ENCODE measurements at places on chromosomes 11 and 22.

GRCh38 chr11:48043111-48043990 is 63.0 kb downstream of the PTPRJ start:
- DNase-seq, result no peak

DNA sequence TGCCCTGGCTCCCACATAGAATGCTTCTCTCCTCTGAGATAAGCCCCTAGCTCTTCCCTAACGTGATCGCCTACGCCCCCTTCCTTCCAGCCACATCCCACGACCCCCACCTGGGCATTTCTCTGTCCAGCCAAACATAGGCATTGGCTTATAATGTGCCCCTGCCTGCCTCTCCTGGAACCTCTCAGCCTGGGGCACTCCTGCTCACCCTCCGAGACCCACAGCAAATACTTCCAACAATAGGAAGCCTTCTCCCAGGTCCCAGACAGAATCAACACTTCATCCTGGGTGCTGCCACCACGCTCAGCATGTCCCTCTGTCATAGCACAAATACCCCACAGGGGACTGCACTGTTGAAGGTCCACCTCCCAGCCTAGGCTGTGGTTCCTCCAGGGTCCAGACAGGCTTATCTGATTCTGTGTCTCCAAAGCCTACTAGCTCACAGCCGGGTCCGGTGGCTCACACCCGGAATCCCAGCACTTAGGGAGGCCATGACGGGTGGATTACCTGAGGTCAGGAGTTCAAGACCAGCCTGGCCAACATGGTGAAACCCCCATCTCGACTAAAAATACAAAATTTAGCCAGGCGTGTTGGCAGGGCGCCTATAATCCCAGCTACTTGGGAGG is 24.2 kb upstream of the TMPRSS4 start:
- DNase-seq, result no peak

- no peak for DNase-seq
Observed at GRCh38 chr22:32794449-32795213, 6.9 kb upstream of the TIMP3 start.

DNA sequence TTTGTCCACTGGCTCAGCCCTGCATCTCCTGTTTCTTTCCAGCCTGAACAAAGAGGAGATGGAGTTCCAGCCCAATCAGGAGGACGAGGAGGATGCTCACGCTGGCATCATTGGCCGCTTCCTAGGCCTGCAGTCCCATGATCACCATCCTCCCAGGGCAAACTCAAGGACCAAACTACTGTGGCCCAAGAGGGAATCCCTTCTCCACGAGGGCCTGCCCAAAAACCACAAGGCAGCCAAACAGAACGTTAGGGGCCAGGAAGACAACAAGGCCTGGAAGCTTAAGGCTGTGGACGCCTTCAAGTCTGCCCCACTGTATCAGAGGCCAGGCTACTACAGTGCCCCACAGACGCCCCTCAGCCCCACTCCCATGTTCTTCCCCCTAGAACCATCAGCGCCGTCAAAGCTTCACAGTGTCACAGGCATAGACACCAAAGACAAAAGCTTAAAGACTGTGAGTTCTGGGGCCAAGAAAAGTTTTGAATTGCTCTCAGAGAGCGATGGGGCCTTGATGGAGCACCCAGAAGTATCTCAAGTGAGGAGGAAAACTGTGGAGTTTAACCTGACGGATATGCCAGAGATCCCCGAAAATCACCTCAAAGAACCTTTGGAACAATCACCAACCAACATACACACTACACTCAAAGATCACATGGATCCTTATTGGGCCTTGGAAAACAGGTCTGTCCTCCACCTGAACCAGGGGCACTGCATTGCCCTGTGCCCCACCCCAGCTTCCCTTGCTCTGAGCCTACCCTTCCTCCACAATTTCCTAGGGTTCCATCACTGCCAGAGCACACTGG is 5.0 kb downstream of the FTH1 start:
- no peak for DNase-seq

DNA sequence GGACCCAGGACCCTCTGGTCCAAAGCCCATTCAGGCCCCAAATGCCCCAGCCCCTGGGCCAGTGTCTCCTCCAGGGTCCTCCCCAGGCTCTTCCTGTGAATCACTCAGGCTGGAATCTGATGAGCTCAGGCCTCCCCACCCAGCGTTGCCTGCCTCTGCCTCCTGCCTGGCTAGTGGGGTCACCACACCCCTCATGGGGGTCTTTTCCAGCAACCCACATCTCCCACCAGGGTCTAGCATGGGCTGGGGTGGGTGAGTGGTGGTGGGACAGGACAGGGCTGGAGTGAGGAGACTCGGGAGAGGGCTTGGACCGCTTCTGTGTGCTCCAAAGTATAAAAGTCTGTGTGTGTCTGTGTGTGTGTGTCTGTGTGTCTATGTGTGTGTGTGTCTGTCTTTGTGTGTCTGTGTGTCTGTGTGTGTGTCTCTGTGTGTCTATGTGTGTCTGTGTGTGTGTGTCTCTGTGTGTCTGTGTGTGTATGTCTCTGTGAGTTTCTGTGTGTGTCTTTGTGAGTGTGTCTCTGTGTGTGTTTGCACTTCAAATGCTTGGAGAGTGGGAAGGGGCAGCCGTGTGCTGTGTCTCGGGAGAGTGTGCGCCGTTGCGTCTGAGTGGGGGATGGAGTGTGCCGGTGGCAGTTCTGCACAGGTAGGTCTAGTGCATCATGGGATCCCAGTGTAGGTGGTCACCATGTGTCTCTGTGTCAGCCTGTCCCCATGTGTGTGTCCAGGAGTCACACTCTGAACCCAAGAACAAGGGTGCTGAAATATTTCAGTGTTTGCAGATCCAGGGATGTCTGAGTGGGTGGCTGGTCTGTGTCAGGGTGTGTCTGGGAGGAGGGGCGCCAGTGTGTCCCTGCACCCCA is 8.8 kb downstream of the RIN1 start:
- no peak for DNase-seq

- no peak for DNase-seq
Observed at GRCh38 chr22:19058713-19059451, 63.3 kb downstream of the DGCR2 start.

Measured in GM19239 (cell line).